ENCODE measurements at places on chromosomes 12 and 14. TPM values are rescaled to one million over a fixed set of nuclear protein-coding genes. Genes with fewer than 3 reads are reported as not detected.

Gene COX8C
- not detected for total RNA-seq

Gene MED13L
- total RNA-seq: 70.9 TPM

Gene HSPA2
- total RNA-seq: 25.9 TPM

Gene PPP1R36
- 0.20 TPM for total RNA-seq

Gene C14orf132
- total RNA-seq: 1.1 TPM

Gene PDE6H
- not detected for total RNA-seq

Gene STXBP6
- 28.7 TPM for total RNA-seq

Gene FSCB
- total RNA-seq: not detected

Gene OAS1
- total RNA-seq: 6.5 TPM

Gene KRT81
- not detected for total RNA-seq

Gene STX2
- total RNA-seq: 17.0 TPM

Gene RASSF9
- total RNA-seq: 15.2 TPM

Gene DHRS4L2
- 35.0 TPM for total RNA-seq

- H3K4me3 ChIP-seq: no peak overlapping the region
- peaks cover 76% of the 10 kb centered on the region for H3K4me1 ChIP-seq
- H3K36me3 ChIP-seq: peaks cover 35% of the 10 kb centered on the region
- no peaks in the 10 kb centered on the region for H3K27me3 ChIP-seq
- peak; percentile 59 for DNase-seq
- H3K27ac ChIP-seq: peak overlapping the region; percentile 55
These were observed 126.1 kb downstream of the GCH1 start for GRCh38 chr14:54776361-54777001.

DNA sequence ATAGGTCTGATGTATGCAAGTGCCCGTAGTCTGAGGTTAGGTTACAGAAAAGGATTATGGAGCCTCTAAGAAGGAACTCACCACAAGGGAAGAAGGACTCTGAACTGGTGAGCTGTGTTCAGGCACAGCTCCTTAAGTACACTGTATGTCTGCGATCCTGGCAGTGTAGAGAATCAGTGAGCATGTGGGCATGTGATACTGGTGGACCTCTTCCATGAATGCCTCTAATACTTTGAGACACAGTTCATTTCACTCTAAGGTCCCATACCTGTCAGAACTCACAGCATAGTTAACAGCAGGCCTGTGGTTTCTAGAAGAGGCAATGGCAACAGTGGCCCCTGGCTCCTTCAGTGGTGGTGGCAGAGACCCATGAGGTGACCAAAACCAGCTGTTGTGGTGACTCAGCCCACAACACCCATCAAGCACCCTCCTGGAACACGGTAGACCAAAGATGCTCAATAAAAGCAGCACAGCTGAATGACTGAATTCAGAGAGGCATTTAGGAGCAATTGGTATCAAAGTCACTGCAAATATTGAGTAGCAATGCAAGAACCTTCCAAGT, 6.9 kb upstream of the OR6J1 start:
- DNase-seq: no peak
- H3K27ac ChIP-seq: no peak overlapping the region
- H3K4me1 ChIP-seq: peaks cover 11% of the 10 kb centered on the region
- H3K36me3 ChIP-seq: no peaks in the 10 kb centered on the region
- H3K27me3 ChIP-seq: peaks cover 4% of the 10 kb centered on the region
- H3K4me3 ChIP-seq: no peak overlapping the region

GRCh38 chr12:3313675-3314663, 177.0 kb upstream of the PRMT8 start:
- no peaks in the 10 kb centered on the region for H3K27me3 ChIP-seq
- H3K4me1 ChIP-seq: peaks cover 17% of the 10 kb centered on the region
- no peak for DNase-seq

GRCh38 chr14:75313294-75313693, 34.7 kb downstream of the FOS start:
- no peak overlapping the region for H3K27ac ChIP-seq
- no peak overlapping the region for H3K4me3 ChIP-seq
- peaks cover 37% of the 10 kb centered on the region for H3K4me1 ChIP-seq
- no peaks in the 10 kb centered on the region for H3K27me3 ChIP-seq

DNA sequence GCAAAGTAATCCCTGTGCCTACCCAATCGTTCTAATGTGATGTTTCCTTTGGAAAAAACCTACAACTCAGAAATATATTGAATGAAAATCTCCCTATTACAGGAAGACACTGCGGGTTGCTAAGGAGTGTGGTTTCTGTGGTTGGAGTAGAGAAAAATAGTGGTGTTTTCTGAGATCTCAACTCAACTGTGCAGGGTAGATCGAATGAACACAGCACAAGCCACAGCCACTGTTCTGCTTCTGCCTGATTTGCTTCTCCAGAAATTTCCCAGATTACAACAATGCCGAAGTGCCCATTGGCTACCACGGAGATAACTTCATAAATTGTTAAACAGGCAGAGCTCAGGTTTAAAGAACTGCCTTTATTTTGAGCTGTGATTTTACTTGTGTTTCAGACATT, 480.4 kb downstream of the DIO2 start:
- H3K27ac ChIP-seq: no peak overlapping the region
- no peaks in the 10 kb centered on the region for H3K4me1 ChIP-seq
- no peak overlapping the region for H3K4me3 ChIP-seq
- H3K27me3 ChIP-seq: peaks cover 3% of the 10 kb centered on the region

DNA sequence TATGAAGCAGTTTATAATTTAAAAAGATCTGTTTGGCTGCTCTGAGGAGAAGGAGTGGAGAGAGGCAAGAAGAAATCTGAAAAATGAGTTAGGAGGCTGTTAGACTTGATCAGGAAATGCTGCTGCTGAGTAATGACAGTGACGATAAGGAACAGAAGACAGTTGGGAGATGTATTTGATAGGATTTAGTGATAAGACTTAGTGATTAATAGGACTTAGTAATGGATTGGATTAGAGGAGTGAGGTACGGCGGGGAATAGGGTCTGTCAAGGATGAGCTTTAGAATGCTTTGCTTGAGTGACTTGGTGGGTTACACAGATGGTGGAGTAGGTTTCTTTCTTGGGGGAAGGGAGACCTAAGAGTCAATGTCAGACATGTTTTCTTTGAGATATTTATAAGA, 31.7 kb downstream of the UNC79 start:
- no peak overlapping the region for H3K4me3 ChIP-seq
- no peaks in the 10 kb centered on the region for H3K4me1 ChIP-seq
- H3K27me3 ChIP-seq: no peaks in the 10 kb centered on the region
- no peak for DNase-seq
- no peaks in the 10 kb centered on the region for H3K36me3 ChIP-seq

- H3K36me3 ChIP-seq: no peaks in the 10 kb centered on the region
- peaks cover 4% of the 10 kb centered on the region for H3K27me3 ChIP-seq
- DNase-seq: no peak
- H3K4me1 ChIP-seq: no peaks in the 10 kb centered on the region
- H3K4me3 ChIP-seq: no peak overlapping the region
These were observed 513.4 kb downstream of the MED13L start for GRCh38 chr12:115763982-115764621.

DNA sequence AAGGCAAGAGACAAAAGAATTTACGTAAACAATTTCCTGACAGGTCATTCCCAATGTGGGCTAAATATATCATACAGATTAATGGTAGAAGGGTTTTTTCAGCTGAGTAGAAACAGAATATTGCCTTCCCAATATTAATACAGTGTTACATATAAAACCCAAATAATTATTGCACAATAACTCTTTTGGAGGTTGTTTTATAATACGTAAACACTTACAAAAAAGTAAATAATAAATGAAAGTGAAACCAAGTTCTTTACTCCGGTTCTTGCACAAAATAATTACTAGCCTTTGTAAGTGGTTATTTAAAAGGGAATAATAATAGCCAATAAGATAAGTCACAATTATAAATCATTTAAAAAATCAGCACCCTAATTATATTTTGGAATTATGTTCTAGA, 118.6 kb upstream of the SSTR1 start:
- no peak for DNase-seq
- no peaks in the 10 kb centered on the region for H3K27me3 ChIP-seq
- H3K27ac ChIP-seq: peak overlapping the region; percentile 0
- no peaks in the 10 kb centered on the region for H3K36me3 ChIP-seq

DNA sequence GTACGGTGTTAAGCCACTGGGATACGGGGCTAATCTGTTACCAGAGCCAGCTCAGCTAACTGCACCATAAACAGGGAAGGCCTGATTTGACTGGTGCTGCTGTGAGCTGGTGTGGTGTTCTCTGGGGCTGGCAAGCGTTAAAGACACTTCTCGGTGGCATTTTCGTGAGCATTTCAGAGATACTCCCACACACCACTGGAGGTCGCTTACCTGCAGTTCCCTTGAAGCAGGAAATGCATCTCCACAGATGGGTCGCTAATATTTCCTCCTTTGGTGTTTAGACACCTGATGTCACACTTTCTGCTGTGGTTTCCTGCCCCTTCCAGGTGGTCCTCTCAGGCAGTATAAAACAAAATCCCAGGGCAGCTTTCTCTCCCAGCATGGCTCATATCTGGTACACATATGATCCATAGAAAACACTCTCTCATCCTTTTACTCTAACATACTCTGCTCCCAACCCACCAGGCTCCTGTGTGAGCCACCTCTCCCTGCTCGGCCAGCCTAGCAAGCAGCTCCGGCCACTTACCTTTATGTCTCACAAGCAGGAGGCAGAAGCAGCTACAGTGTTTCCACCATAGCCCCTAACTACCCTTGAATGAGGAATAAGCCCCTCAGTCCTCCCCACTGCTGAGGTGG, 129.9 kb upstream of the GRIN2B start:
- H3K4me3 ChIP-seq: no peak overlapping the region
- no peaks in the 10 kb centered on the region for H3K36me3 ChIP-seq
- H3K4me1 ChIP-seq: no peaks in the 10 kb centered on the region
- H3K27ac ChIP-seq: no peak overlapping the region
- peaks cover 5% of the 10 kb centered on the region for H3K27me3 ChIP-seq

- H3K27ac ChIP-seq: no peak overlapping the region
- H3K27me3 ChIP-seq: no peaks in the 10 kb centered on the region
These were observed 354.6 kb downstream of the NRXN3 start for GRCh38 chr14:78524766-78525165.

- H3K27me3 ChIP-seq: no peaks in the 10 kb centered on the region
- H3K36me3 ChIP-seq: no peaks in the 10 kb centered on the region
- no peak overlapping the region for H3K4me3 ChIP-seq
- no peak for DNase-seq
- H3K4me1 ChIP-seq: no peaks in the 10 kb centered on the region
These were observed 364.0 kb downstream of the NRXN3 start for GRCh38 chr14:78534141-78534540.

DNA sequence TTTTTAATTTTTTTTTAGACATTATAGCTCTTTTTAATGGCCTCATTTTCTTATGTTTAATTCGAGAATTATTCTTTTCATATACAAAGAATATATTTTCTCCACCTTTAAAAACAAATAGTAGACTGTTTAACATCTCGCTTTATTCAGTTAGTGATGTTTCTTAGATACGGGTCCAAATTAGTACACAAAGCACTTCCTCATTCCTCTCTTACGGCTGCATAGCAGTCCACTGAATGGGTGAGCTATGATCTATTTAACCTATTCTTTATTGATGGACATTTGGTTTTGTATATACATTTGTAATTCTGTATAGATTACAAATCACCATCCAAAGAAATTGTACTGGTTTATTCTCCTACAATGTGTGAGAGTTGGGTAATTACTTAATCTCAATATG, 8.3 kb upstream of the GPR162 start:
- H3K36me3 ChIP-seq: no peaks in the 10 kb centered on the region
- H3K4me3 ChIP-seq: no peak overlapping the region
- H3K4me1 ChIP-seq: no peaks in the 10 kb centered on the region
- H3K27ac ChIP-seq: no peak overlapping the region
- peaks cover 4% of the 10 kb centered on the region for H3K27me3 ChIP-seq

DNA sequence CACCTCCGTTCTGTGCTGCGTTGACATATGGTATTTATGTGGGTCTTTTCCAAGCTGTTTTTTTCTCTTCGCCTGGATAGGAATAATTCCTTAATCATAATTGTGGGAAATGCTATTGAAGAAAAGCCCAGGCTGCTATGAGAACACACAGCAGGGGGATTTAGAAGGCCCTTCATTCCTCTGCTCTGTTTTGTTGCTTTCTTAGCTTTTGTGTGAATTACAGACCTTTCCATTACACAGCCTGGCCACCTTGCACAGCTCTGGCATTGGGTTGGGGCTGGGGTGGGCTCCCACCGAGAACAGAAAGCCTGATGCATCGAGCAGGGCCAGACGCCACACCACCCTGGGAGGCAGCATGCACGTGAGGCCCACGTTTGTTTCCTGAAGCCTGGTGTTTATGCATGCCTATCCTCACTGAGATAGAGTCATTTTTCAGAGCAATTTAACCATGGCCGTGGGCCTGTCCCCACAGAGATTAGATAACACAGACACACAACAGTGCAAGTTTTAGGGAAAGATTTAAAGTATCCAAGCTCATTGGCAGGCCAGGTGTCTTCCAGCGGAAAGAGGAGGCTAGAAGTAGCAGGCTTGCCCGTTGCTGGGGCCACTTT, 287.6 kb upstream of the PWP1 start:
- no peak overlapping the region for H3K27ac ChIP-seq
- H3K36me3 ChIP-seq: no peaks in the 10 kb centered on the region
- no peaks in the 10 kb centered on the region for H3K4me1 ChIP-seq
- DNase-seq: no peak
- H3K27me3 ChIP-seq: no peaks in the 10 kb centered on the region

DNA sequence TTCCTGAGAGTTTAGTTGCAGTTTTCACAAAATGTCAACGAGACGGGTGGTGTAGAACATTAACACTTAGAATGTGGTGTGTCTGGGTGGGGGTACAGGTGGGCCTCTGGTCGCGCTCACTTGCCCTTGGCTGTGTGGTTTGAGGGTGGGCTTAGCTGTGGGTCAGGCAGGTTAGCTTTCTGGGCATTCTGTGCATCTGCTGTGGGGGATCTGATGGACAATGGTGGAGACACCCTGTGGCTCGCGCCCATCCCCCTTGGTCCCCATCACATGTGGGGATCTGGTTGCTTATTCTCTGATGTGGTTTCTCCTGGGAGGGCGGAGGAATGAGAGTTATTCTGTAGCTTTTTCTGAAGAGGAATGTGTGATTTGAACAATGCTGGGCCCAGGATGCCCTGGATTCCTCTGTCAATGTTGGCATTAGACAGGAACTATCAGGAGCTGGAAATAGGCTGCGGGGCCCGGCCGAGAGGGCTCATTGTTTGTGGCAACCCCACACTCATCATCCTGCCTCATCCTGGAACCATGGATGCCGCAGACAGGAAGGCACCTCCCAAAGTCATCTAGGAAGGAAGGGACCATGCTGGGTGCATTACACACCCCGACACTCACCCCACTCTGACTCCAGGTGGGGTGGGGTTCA, 101.6 kb downstream of the TSPAN9 start:
- DNase-seq: no peak
- no peak overlapping the region for H3K4me3 ChIP-seq
- H3K27ac ChIP-seq: no peak overlapping the region
- H3K4me1 ChIP-seq: peaks cover 38% of the 10 kb centered on the region
- no peaks in the 10 kb centered on the region for H3K36me3 ChIP-seq

- peaks cover 32% of the 10 kb centered on the region for H3K27me3 ChIP-seq
- H3K4me1 ChIP-seq: no peaks in the 10 kb centered on the region
These were observed 7.5 kb upstream of the MSI1 start for GRCh38 chr12:120376416-120376815.
